ENCODE measurements at places on chromosomes 16 and 17.
A peak's percentile ranks its signal among the peaks of the same experiment; 100 is the strongest.

DNA sequence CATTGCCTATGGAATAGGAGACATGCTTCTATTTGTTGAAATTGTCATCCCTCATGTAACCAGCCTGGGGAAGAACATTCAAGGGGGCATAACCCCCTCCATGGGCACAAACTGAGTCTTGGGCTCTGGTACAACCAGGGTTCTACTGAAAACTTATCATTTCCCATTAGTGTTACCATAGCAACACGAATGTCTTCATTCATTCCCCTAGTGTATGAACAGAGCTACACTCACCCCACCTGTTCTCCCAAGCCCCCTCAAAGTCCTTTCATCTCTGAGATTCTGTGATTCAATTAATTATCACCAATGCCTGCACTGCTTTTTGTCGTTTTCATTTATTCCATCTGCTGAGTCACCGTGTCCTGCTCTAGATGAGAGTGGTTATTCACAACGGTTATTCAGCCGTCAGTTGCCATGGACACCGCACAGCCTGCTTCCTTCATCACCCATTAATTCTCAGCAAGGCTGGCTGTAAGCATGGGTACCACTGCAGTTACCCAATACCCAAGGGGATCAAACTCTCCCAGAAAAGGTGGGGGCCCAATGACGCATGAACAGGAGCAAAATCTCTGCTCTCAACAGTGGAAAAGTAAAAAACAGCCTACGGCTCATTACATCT lies 1.6 kb upstream of the GAST start:
- DNase-seq = no peak

DNA sequence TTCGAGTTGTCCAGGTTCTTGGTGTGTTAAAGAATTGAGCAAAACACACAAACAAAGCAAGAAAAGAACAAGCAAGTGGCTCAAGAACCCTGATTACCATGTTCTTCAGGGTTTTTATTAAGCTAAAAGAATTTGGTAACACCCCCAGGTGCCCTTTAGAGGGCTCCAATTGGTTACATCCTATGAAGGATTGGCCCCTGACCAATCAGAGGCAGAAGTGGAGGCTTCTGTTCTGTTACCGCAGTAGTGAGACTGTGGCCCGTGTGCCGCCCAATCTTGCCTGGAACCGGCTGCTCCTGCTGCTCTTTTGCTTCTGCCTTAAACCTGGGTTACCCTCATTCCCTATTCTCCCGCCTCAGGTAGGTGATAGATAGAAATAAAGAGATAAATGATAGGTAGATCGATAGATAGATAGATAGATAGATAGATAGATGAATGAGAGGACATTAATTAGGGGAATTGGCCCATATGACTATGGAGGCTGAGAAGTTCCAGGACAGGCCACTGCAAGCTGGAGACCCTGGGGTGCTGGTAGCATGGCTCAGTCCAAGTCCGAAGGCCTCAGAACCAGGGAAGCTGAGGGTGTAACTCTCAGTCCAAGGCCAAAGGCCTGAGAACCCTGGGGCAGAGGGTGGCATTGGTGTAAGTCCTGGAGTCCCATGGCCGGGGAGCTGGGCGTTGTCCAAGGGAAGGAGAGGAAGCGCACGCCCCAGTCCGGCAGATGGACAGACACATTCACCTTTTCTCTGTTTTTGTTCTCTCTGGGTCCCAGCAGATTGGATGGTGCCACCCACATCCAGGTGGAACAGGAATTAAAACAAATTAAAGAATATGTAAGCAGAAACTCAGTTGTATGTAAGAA lies 3.5 kb upstream of the CA5A start:
- no peak for DNase-seq

DNA sequence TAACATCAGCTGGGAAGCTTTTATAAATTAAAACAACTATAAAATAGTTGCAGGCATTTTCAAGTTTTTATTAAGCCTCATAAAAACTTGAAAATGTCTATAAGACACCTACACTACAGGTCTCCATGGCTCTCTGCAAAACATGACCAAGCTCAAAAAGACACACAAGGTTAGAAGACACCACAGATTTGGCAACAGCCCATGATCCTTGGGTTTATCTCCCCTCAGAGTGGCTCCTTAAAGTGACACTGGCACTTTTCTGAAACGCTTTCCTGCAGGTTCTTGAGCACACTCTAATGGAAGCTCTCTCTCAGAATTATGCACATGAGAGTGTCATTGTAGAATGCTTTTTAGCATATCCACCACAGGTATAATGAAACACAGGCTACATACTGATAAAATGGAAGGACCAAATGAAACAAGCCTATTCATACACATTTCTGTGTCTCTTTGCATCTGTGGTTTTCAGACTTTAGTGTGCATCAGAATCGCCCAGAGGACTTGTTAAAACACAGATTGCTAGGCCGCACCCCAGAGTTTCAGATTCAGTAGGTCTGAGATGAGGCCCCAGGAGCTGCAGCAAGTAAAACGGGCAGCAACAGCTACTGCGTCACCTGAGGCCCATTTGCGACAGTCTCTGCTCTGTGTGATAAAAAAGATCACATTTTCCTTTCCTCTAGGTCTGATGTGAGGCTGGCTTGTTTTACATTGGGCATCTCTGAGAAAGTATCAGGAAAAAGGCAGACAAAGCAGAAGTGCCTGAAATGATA lies 75.0 kb upstream of the WSB1 start:
- no peak for DNase-seq

- DNase-seq = no peak
Measured at GRCh38 chr16:22627043-22627442, 116.4 kb downstream of the NPIPB5 start.

DNA sequence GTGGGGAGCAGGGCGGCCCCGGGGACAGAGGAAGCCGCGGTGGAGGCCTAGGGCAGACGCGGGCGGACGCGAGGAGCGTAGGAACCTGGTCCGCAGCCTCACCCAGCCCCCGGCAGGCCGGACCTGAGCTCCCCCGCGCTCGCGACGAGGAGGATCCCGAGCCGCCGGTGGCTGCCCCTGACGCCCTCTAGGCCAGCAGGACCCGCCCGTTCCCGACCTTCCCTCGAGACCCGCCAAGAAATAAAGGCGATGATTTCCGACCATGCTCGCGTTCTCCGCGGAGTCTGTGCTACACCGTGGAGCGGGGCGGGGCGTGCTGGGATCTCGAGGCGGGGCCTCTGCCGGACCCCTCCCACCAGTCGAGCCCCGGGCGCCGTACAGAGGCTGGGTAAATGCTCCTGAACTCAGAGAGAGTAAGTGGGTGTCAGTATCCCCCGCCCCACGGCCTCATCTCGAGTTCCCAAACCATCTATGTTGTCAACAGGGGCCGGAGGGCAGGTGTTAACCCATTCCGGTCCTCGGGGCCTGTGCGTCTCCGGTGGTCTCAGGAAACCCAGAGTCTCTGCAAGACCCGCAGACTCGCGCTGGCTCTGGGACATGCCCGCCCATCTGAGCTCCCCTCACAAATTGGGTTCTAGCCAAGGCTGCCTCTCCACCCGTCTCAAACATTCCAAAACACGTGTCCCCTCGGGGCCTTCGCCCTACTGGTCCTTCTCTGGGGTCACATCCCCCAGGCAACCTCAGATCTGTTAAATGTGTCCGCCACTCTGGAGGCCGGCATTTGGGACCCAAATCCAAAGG lies 13.7 kb downstream of the SYCE1L start:
- peak; percentile 47 for DNase-seq

DNA sequence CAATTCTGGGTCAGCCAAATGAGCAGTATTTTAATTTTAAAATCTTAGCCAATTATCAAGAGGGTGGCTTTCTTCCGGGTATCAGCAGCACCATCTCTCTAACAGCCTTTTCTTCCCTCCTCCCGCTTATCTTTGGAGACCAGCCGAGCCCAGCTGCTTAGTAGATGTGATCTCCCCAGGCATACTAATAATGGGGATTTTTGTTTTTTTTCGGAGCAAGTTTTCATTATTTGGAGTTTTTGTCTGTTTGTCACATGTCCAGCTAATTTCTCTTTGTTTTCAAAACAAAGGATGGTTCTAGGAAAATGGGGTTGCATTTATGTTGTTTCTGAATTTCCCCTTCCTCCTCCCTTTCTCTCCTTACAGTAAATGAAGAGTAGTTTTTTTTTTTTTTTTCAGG lies 170.5 kb upstream of the MPHOSPH6 start:
- DNase-seq = no peak

DNA sequence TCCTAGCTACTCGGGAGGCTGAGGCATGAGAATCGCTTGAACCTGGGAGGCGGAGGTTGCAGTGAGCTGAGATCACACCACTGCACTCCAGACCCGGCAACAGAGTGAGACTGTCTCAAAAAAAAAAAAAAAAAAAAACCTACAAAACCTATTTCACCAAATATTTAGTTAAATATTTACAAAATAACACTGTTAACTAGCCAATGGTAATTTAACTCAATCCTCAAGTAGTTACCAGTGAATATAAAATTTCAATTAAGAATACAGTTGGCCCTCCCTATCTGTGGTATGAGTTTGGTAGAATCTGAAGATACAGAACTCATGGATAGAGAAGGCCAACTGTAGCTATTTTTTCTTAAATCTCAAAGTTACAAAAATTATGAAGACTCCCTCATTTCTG lies 247.4 kb downstream of the SOX9 start:
- DNase-seq = no peak

DNA sequence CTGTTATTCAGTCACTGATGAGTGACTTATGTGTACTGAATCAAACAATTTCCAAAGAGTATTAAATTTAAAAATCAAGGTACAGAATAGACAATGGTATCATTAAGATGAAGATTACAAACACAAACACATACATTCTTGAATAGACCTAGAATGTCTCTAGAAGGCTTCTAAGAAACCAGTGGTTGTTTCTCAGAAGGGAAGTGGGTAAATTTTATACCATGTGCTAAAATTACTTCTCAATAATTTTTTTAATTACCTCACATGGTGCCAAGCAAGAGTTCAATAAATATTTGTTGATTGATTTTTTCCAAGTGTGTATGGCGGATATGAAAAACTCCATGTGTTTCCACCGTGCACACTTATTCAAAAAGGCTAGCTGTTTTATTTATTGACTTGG lies 6.4 kb downstream of the DYNLRB2 start:
- no peak for DNase-seq

GRCh38 chr17:76538281-76538931 lies 897 bp upstream of the CYGB start:
- DNase-seq = no peak

GRCh38 chr17:44832805-44833204 lies 2.7 kb upstream of the GJC1 start:
- DNase-seq = no peak

DNA sequence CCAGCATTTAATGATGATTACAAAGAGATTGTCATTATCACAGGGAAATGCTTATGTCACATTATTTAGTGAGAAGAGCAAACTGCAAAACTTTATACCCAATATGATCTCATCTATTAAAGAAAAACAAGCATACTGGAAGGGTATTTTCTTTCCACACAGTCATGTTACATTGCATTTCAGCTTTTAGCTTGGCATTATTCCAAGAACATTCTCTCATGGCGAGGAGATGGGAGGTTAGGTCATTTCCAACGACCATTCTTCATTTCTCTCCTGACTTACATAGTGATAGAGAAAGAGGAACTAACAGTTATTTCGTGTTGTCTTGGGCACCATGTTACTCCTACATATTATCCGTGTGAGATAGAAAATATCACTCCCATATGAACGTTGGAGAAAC lies 309.4 kb upstream of the XYLT1 start:
- no peak for DNase-seq

DNA sequence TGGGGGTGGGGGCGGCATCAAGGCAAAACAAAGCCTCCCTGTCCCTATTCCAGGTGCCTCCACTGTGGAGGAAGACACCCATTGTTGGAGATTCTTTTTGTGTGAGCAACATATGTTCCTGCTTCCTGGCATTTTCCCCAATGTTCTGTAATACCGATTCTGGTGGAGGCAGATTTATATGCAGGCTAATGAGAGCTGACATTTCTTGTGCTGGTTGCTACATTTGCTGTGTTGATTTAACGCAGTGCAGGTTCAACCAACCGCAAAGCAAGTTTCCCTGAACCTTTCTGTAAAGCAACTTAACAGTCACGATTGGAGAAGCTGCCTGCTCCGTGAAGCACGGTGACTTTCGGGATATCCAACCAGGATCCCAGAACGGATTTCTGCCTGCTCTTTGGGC lies 260.5 kb downstream of the CBLN1 start:
- no peak for DNase-seq

- DNase-seq = no peak
Measured at GRCh38 chr16:23771642-23772041, 16.8 kb downstream of the CHP2 start.

DNA sequence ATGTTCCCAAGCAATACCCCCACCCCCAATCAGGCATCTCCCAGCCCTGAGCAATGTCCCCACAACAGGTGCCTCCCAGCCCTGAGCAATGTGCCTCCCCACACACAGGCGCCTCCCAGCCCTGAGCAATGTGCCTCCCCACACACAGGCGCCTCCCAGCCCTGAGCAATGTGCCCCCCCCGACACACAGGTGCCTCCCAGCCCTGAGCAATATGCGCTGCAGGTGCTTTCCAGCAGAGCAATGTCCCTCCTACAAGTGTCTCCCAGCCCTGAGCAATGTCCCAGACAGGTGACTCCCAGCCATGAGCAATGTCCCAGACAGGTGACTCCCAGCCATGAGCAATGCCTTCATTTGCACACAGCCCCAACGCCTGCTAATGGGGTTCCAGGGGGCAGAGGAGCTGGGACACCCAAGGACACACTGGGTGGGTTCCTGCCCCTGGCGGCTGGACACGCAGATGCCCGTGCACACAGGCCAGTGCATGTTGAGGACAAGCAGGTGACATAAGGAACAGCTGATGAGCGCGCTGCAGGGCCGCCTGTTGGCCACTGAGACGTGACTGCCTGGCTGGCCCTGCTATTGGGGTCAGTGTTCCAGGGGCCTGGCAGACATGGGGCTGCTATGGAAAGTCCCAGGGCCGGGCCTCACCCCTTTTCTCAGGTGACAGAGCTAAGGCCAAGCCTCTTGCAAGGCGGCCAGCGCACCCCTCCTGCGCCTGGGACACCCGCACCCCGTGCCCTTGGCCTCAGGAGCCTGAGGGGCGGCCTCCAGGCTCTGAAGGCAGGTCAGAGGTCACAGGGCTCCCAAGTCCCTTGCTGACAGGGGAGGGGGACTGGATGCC lies 26.9 kb upstream of the PABPN1L start:
- DNase-seq = no peak

DNA sequence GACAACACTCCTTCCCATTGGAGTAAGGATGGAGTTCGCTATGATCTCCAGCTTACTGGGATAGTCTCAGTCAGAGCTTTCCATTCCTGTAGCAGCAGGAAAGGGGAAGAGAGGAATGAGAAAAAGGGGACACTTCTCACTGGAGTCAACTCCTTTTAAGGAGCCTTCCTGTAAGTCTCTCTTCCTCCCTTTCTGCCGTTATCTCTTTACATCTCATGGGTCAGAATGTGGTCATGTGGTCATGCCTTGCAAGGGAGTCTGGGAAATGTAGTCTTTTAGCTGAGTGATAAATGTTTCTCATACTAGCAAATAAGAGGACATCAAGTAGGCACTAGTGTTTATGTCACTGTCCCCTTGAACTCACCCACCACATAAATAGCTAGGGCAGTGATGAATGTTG lies 227.3 kb downstream of the HAPSTR1 start:
- DNase-seq = no peak

- DNase-seq = no peak
Measured at GRCh38 chr16:8644211-8645140, 23.0 kb downstream of the METTL22 start.
